ENCODE measurements at places on chromosomes 7 and 10. TPM values are rescaled to one million over a fixed set of nuclear protein-coding genes. Genes with fewer than 3 reads are reported as not detected.
A peak's percentile ranks its signal among the peaks of the same experiment; 100 is the strongest.

GRCh38 chr10:27285093-27285492 is 44.5 kb upstream of the ACBD5 start:
- H3K4me1 ChIP-seq, result no peaks in the 10 kb centered on the region
- no peak overlapping the region for H3K4me3 ChIP-seq
- peak; percentile 43 for DNase-seq
- H3K36me3 ChIP-seq, result no peaks in the 10 kb centered on the region
- H3K27ac ChIP-seq, result no peak overlapping the region

DNA sequence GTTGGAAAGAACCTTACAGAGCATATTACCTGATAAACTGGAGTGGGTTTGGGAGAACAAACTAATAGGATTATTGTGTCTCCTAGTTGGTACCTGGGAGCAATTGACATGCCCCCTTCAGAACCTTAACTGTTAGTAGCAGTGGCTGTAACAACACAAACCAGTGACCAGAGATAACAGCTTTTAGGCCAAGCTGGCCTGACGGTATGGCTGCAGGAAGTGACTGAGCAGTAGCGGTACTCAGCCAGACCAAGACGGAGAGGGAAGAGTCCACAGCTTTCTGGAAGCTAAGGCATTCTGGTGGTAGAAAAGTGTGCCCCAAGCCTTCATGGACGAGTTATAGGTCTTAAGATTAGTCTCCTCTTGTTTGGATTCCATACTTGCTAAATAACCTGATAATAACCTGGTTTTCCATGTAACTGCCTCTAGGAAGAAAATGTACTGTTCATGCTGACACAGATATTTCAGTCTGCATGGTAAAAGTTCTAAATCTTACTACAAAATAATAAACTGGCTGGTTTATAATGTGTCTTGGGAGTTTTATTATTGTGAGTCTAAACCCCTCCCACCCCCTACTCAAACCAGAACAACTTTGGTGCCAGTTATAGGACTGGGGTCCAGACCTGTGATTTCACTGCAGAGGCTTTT is 11.3 kb downstream of the NOLC1 start:
- no peak for DNase-seq
- H3K27ac ChIP-seq, result no peak overlapping the region
- H3K4me3 ChIP-seq, result no peak overlapping the region
- H3K4me1 ChIP-seq, result no peaks in the 10 kb centered on the region

DNA sequence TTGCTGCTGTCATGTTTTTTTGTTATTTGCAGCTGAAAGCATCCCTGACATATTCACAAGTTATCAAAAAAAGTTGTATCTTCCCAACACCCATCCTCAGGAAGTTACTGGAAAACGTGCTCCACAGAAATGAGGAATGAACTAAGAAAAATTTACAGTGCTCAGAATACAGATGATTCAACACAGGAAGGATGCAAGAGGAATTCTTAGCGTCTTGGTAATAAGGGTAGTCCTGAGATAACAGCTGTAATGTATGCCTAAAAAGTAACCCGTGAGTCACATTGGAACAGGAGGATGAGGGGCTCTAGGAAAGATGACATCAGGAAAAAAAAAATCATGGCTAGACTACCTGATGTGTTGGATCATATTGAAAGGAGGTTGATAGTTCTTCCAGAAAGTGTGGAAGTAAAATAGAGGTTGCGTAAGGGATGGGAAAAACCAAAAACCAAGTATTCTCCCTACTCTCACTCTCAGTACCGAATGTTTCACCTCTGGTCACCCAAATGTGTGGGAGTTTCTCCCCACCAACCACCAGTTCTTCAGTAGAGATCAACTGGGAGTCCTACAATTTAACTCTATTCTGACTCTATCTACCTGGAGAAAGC is 3.9 kb downstream of the ADAM12 start:
- no peak overlapping the region for H3K27ac ChIP-seq
- no peak overlapping the region for H3K4me3 ChIP-seq
- H3K4me1 ChIP-seq, result peaks cover 11% of the 10 kb centered on the region
- no peaks in the 10 kb centered on the region for H3K36me3 ChIP-seq
- no peak for DNase-seq
- H3K27me3 ChIP-seq, result peaks cover 23% of the 10 kb centered on the region

DNA sequence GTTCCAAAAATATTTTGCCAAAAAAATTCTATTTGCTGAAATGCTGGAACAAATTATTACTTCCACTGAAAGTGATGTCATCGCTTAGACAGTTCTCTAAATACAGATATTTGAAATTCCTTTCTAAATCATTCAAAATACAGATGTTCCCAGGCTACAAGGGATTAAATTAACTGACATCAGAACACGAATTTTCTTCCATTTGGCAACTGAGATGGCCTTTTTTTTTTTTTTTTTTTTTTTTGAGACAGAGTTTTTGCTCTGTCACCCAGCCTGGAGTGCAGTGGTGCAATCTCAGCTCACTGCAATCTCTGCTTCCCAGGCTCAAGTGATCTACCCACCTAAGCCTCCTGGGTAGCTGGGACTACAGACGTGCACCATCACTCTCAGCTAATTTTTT is 57.0 kb downstream of the P4HA1 start:
- no peaks in the 10 kb centered on the region for H3K27me3 ChIP-seq
- H3K4me1 ChIP-seq, result no peaks in the 10 kb centered on the region
- H3K36me3 ChIP-seq, result no peaks in the 10 kb centered on the region
- no peak overlapping the region for H3K27ac ChIP-seq
- no peak overlapping the region for H3K4me3 ChIP-seq

DNA sequence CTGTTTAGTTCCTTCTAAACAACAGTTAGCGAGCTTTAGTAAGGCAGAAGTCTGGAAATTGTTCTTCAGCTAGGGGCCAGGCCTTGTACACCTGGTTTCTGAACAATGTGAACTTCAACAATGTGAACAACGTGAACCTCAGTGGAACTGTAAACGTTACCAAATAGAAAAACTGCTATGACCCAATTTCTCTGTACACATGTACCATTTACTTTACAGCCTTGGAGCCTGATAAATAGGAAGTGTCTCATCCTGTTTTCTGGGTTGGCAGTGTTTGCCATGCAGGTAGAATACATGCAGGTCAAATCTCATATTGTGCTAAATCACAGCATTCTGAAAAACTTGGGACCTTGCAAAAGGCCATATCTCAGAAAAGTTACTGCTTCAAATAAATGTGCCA is 1.6 kb downstream of the STEAP4 start:
- peaks cover 4% of the 10 kb centered on the region for H3K4me1 ChIP-seq
- no peak for DNase-seq
- H3K27ac ChIP-seq, result no peak overlapping the region
- no peaks in the 10 kb centered on the region for H3K36me3 ChIP-seq
- H3K4me3 ChIP-seq, result no peak overlapping the region

DNA sequence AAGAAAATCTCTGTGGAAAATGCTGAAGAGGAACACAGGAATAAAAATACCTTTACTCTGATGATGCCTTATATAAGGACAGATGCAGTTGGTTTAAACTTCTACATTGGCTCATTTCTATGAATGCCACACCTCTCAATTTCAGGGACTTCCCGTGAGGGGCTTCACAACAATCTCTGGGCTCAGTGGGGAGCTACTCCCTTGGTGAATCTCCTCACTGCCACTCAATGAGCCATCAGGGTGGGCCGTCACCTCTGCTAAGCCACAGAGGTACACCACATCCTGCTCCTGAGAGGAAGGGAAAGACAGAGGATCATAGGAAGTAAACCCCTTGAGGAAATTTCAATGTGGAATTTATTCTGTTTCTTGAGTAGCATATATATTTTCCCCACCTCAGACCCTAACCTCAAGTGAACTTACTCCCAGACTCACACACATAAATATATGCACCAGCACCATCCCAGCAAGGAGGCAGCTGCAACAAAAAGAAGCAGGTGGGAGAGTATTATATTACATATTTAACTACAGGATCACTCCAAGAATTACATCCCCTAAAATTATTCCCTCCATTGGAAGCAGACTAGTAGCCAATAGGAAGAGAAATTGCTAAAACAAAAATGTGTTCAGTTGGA is 63.3 kb upstream of the PRSS1 start:
- H3K27me3 ChIP-seq, result no peaks in the 10 kb centered on the region
- DNase-seq, result no peak
- no peak overlapping the region for H3K4me3 ChIP-seq
- no peak overlapping the region for H3K27ac ChIP-seq

GRCh38 chr10:19204246-19204917 is 155.8 kb downstream of the MALRD1 start:
- no peaks in the 10 kb centered on the region for H3K36me3 ChIP-seq
- no peak overlapping the region for H3K27ac ChIP-seq
- DNase-seq, result no peak
- no peak overlapping the region for H3K4me3 ChIP-seq

- H3K4me3 ChIP-seq, result no peak overlapping the region
- H3K27me3 ChIP-seq, result peaks cover 8% of the 10 kb centered on the region
- H3K4me1 ChIP-seq, result no peaks in the 10 kb centered on the region
- H3K36me3 ChIP-seq, result no peaks in the 10 kb centered on the region
Observed at GRCh38 chr10:91185239-91185875, 35.1 kb upstream of the PCGF5 start.

DNA sequence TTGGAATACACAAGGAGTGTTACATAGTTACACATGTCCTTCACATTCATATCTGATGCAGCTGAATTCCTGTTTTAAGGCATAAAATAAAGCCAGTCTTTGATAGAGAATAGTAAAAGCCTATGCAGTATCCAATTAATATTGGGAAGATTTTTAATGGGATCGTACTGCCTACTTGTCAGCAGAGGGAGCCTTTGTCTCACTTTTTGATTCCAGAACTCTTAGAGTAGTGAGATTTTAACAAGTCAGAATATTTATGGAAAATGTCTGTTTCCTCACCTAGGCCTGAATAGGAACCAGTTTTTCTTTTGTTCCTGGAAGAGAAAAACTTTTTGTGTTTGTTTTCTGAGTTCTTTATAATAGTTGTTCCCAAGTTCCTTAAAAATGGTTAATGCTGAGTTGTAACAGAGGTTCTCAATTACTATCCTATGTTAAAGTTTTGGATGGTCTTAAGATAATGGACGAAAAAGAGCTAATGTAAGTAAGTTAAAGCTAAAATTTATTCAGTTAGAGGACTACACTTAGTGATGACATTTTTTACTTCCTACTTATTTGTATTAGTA is 114.0 kb downstream of the BBS9 start:
- no peaks in the 10 kb centered on the region for H3K27me3 ChIP-seq
- no peaks in the 10 kb centered on the region for H3K4me1 ChIP-seq
- H3K4me3 ChIP-seq, result no peak overlapping the region
- no peaks in the 10 kb centered on the region for H3K36me3 ChIP-seq
- DNase-seq, result peak; percentile 55
- no peak overlapping the region for H3K27ac ChIP-seq

Gene OLAH
- total RNA-seq, result not detected

- H3K27ac ChIP-seq, result no peak overlapping the region
- H3K36me3 ChIP-seq, result no peaks in the 10 kb centered on the region
- no peak overlapping the region for H3K4me3 ChIP-seq
- no peaks in the 10 kb centered on the region for H3K4me1 ChIP-seq
- H3K27me3 ChIP-seq, result no peaks in the 10 kb centered on the region
Observed at GRCh38 chr10:89921403-89921802, 220.0 kb downstream of the KIF20B start.

Gene NPC1L1
- total RNA-seq, result not detected

DNA sequence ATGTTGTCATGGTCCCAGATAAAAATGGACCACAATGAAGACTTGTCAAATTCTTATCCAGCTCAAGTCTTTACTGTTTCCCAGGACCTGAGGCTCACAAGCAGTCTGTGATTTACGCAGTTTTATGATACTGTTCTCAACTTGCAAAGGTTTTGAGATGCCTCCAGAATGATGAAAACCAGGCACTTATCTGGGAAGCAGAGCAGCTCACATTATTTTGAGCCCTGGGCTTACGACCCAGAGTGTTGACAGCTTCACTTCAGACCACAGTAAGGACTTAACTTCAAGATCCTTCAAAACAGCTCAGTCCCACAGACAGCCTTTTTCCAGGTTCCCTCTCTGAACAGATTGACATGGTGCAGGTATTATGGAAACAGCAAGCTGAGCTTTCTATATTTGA is 236.1 kb downstream of the RNLS start:
- H3K27ac ChIP-seq, result no peak overlapping the region
- H3K36me3 ChIP-seq, result no peaks in the 10 kb centered on the region
- H3K27me3 ChIP-seq, result no peaks in the 10 kb centered on the region

Gene VIPR2
- total RNA-seq, result 3.1 TPM

GRCh38 chr10:16944402-16944801 is 127.2 kb upstream of the RSU1 start:
- H3K27me3 ChIP-seq, result no peaks in the 10 kb centered on the region
- no peak for DNase-seq
- no peaks in the 10 kb centered on the region for H3K4me1 ChIP-seq
- no peaks in the 10 kb centered on the region for H3K36me3 ChIP-seq
- no peak overlapping the region for H3K27ac ChIP-seq

GRCh38 chr10:77637532-77638320 is at the start of gene KCNMA1:
Gene KCNMA1 (minus strand): TSS chr10:77637808.
- peaks cover 30% of the 10 kb centered on the region for H3K4me1 ChIP-seq
- H3K27me3 ChIP-seq, result peaks cover 80% of the 10 kb centered on the region
- H3K4me3 ChIP-seq, result peak within 1 kb of the TSS; percentile 88
- DNase-seq, result peak; percentile 68
- no peaks in the 10 kb centered on the region for H3K36me3 ChIP-seq
